Inflammatory macrophage (primary cell): ENCODE measurements at places on chromosomes 5 and 9.
A peak's percentile ranks its signal among the peaks of the same experiment; 100 is the strongest.

DNA sequence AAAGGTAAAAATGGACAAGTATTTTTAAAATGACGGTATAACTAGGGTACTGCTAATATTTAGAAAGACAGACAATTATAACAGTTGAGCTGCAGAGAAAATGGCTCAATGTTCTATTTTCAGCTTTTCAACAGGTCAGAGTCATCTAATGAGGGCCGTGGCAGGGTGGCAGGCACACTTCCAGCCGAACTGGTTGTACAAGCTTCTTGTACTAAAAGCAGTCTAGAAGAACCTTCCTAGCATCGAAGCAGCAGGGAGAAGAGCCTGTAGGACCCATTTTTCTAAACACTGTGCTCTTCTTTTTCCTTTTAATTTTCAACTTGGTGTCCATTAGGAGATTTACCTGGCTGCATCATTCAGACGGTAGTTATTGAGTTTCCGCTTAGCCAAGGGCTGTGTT, 85.6 kb downstream of the SLC28A3 start:
- DNase-seq = no peak

DNA sequence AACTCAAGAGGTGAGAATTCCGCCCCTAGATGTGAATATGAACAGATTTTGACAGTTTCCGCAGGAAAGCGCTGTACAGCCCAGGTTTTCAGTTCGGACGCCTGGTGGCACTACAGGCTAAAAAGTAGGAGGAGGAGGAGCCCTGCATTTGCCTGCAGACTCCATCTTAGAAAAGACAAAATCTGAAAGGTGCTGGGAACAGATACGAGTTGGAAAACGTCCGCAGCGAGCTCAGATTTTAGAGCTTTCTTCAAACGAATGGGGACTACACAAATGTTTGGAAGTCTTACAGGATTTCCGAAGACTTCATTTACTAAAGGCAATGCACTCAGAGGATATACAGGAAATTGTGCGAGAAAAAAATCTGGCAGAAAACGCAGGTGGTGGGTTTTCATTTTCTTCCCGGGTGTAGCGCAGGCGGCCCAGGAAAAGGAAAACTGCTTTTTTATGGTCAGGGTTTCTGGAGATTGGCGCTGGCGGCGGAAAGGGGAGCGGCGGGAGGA, 9.9 kb upstream of the PCDHB2 start:
- DNase-seq = no peak

- DNase-seq = no peak
Measured at GRCh38 chr5:74954919-74955318, 88.7 kb upstream of the FAM169A start.

GRCh38 chr9:118034701-118035100, 330.5 kb downstream of the TLR4 start:
- DNase-seq = no peak

- DNase-seq = no peak
Measured at GRCh38 chr5:1509346-1510085, 14.2 kb downstream of the LPCAT1 start.

DNA sequence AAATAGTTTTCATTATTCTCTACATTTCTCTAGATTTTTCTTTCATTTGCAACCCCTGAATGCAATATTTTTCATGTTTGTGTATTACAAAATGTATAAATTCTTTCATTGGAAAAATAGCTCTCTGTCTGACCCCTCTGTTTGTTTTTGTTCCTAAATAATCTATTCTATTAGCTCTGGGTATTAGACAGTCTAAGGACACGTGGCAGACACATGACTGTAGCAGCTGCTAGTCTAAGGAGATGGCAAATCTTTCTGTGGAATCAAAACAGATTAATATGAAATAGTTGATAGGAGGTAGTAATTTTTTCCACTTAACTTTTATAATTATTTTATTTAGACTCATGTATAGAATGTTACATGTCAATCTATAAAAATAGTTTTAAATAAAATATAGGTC, 21.4 kb upstream of the SPATA9 start:
- DNase-seq = no peak

- DNase-seq = no peak
Measured at GRCh38 chr5:32413466-32414263, 30.9 kb downstream of the ZFR start.

DNA sequence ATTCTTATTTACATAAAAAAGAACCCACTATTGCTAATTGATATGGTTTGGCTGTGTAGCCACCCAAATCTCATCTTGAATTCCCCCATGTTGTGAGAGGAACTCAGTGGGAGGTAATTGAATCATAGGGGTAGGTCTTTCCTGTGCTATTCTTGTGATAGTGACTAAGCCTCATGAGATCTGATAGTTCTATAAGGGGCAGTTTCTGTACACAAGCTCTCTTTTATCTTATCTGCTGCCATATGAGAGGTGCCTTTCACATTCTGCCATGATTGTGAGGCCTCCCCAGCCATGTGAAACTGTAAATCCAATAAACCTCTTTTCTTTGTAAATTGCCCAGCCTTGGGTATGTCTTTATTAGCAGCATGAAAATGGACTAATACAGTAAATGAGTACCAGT, 58.2 kb upstream of the PRR16 start:
- peak; percentile 62 for DNase-seq

- DNase-seq = no peak
Measured at GRCh38 chr9:100774962-100775361, 197.1 kb downstream of the CAVIN4 start.

DNA sequence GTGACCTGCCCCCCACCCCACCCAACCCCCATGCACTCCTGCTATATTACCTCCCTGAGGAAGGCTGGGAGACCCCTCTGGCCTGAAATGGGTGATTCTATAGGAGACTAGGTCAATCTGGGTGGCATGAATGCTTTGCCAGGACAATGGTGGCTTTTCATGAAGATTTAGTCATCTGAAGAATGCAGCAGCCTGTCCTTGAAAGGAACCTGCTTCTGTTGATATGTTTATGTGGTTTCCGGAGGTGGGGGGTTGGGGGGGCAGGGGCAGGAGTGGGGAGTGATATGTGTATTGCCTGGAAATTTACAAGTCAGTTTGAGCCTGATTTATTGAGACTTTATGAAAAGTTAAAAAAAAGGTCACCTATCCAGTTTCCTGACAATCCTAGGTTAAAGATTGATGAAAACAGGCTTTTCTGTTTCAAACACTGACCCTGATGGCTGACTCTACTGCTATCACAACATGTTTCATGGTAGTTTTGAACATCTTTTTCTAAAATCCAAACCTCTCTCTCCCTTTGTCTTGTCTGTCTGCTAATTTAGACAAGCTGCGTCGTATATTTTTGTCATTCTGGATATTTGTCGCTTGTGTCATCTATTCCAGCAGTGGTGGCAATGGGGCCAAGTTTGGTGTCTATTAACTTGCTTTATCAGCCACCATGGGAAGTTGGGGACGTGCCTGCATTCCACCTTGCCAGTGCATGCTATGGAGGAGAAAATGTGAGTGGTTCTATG, 153.7 kb upstream of the EGFLAM start:
- DNase-seq = no peak

DNA sequence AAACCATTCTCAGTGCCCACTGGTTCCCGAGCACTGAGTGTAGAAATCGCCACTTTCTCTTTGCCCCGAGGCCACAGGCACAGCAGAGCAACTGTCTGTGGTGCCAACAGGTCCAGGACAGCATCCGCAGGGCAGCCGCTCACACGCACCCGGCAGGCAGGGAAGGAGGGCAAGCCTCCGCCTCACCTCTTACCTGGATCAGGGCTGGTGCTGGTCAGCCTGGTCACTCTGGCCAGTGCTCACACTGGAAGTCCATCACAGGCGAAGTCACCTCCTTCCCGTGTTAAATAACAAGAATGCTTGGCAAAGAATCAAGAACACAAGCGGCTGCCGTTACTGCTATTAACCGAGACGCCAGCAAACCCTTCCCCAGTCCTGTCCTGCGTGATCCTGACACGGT, 13.7 kb downstream of the DIPK1B start:
- DNase-seq = no peak
